Stimulated activated CD4-positive, alpha-beta T cell treated with anti-CD3 and anti-CD28 coated beads, Interleukin-15, amount 100 ng/mL, for 1 hour (primary cell): ENCODE measurements at places on chromosomes 7 and 10.

- DNase-seq: no peak
Measured at GRCh38 chr7:123916240-123916724, 8.8 kb upstream of the SPAM1 start.

DNA sequence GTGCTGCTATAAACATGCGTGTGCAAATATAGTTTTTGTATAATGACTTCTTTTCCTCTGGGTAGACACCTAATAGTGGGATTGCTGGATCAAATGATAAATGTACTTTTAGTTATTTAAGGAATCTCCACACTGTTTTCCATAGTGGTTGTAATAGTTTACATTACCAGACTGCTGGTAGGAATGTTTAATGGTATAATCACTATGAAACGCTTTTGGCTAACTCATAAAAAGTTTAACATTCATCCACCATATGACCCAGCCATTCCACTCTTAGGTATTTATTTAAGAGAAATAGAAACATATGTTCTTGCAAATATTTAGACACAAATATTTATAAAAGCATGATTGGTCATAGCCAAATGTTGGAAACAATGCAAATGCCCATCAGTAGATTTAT, 32.1 kb upstream of the TFEC start:
- DNase-seq: no peak

DNA sequence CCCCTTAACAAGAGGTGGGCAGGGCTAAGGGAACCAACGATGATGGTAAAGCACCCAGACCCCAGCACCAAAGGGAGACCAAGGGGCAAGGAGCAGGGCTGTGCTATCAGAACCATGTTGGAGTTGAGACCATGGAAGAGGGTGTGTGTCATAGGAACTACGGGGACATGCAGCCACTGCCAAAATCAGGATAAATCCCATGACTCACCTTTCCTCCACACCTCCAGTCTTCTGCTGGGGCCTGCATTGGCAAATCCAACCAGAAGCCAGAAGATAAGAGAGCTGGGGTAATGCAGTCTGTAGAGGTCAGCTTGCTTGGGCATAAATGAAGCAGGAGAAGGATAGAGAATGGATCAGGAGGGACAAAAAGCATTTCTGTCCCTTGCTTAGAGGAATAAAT, 42.7 kb upstream of the SMARCD3 start:
- no peak for DNase-seq

- no peak for DNase-seq
Measured at GRCh38 chr7:3239291-3239691, 61.8 kb upstream of the SDK1 start.

DNA sequence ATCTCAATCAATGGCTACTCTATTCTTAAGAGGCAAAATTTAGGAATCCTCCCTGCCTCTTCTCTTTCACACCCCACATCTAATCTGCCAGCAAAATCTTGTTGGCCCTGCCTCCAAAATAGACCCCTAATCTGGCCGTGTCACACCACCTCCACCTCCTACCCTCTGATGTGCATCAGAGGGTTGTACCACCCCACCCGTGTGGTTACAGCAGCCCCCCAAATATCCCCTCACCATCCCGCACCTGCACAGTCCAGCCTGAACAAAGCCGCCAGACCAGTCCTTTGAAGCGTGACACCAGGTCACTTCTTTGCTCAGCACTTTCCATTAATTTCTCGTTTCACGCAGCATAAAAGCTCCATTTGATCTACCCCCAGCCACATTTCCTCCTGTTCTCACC, 776 bp upstream of the XPNPEP1 start:
- DNase-seq: no peak

DNA sequence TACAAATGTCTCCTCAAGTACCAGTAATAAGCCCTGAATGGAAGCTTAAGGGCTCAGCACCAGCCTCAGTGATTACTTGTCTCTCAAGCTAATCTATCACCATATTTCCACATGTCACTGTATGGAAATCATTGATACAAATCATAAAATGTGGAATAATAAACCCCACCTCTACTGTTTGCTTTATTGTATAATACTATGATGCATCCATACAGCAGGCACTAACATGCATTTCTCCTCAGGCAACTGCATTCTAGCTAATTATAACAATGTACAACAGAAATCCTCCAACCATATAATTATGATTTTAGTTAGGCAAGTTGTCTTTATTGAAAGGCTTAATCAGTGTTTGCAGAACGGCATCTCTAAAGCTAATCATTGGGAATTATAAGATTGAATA, 26.2 kb downstream of the CRPPA start:
- no peak for DNase-seq

DNA sequence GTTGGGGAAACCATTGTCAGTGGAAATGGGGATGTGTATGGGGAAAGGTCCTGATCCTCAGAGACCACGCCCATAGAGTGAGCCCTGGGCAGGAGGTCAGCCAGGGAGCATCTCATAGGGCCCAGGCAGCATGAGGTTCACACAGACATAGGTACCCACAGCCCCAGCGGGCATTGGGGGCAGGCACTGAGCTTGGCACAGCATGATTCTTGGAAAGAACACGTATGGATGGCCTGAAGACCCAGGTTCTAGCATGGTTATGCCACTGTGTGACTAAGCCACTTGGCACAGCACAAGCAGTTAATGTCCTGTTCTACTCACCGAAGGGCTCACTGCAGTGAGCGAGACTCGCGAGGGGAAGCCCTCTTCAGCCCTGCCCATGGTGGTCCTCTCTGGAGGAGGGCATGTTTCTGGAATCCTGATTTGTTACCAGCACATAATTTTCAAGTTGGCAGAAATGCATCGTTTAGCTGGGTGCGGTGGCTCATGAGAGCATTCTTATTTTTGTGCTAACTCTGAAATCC, 125.2 kb downstream of the UBE2H start:
- no peak for DNase-seq

DNA sequence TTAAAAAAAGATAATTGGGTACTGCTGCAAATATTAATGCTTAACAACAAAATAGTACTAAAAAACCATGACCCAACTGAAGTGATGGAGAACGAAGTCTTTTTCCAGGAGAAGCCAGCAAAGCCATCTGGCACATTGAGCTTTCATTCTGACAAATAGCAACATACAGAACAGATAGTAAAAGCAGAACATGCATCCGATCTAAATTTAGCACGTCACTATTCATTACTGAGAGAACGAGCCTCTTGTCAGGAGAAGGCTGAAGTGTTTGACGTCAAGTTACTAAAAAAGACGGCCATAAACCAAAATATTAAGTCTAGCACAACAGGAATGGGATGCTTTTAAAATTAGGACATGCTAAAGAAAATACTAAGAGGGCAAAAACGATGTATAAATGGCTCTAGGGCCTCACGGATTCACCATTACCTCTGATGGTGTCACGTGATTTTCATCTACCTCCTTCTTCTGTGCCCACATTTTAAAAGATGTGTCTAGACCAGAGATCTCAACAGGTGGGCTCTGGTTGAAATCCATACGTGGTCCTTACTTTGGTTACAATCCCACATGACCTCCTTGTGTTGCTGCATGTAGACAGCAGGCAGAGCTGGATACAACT, 52.3 kb downstream of the CTBP2 start:
- no peak for DNase-seq

DNA sequence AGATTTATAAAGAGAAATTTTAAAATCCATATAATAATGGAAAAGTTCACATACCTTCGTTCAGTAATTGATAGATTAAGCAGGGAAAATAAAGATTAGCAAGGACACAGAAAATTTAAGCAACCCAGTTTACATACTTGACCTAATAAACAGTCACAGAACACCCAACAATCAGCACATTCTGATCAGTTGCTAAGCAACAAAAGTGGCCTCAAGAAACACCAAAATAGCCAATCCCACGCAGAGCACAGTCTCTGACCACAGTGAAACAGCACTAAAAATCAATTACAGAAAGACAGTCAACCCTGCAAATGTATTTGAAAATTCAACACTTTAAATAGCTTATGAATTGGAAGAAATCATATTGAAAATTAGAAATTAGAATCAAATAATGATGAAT, 39.3 kb upstream of the DRGX start:
- no peak for DNase-seq
